ENCODE measurements at places on chromosomes 1 and 21. TPM values are rescaled to one million over a fixed set of nuclear protein-coding genes. Genes with fewer than 3 reads are reported as not detected.

Gene RNU1-1
- under 0.01 TPM for total RNA-seq

Gene VTCN1
- 3.9 TPM for total RNA-seq

Gene SH2D2A
- total RNA-seq, result 2.4 TPM

Gene CTSS
- 293 TPM for total RNA-seq

Gene TTC39A
- total RNA-seq, result 16.6 TPM

Gene SLAMF7
- 8.6 TPM for total RNA-seq

Gene AMY1B
- total RNA-seq, result 4.3 TPM

Gene ADAMTS1
- total RNA-seq, result 99.7 TPM

Gene PSMA5
- 93.0 TPM for total RNA-seq

Gene ISG20L2
- 11.3 TPM for total RNA-seq

Gene CFAP410
- 24.3 TPM for total RNA-seq

Gene SNX7
- 16.7 TPM for total RNA-seq

Gene OLFM3
- total RNA-seq, result not detected

Gene CHD5
- total RNA-seq, result 0.55 TPM

Gene NBPF10
- total RNA-seq, result 1.9 TPM

Gene PGD
- 234 TPM for total RNA-seq

Gene FCMR
- total RNA-seq, result 10.5 TPM

Gene RIMKLA
- total RNA-seq, result 0.71 TPM

Gene OR2L5
- not detected for total RNA-seq

Gene SYPL2
- 0.31 TPM for total RNA-seq

Gene PTPN22
- 7.0 TPM for total RNA-seq

Gene CELA3B
- total RNA-seq, result not detected

Gene RXFP4
- total RNA-seq, result not detected

Gene LYPD8
- not detected for total RNA-seq

Gene C1orf53
- total RNA-seq, result 3.6 TPM

Gene PARP1
- total RNA-seq, result 76.4 TPM

Gene TRIM67
- total RNA-seq, result 0.09 TPM

Gene AKR7A3
- total RNA-seq, result 0.74 TPM

Gene EPS8L3
- total RNA-seq, result 0.52 TPM

Gene AGT
- 3.5 TPM for total RNA-seq

Gene PNRC2
- total RNA-seq, result 86.2 TPM

Gene KCND3
- 12.1 TPM for total RNA-seq

Measured in lung (tissue), 17 donors.